ENCODE measurements at places on chromosomes 7 and 10. TPM values are rescaled to one million over a fixed set of nuclear protein-coding genes. Genes with fewer than 3 reads are reported as not detected.
A peak's percentile ranks its signal among the peaks of the same experiment; 100 is the strongest.

SRI gene
- 103 TPM for total RNA-seq

C10orf105 gene
- total RNA-seq: not detected

HGF gene
- total RNA-seq: not detected

LRRD1 gene
- total RNA-seq: not detected

ZEB1 gene
- not detected for total RNA-seq

DNA sequence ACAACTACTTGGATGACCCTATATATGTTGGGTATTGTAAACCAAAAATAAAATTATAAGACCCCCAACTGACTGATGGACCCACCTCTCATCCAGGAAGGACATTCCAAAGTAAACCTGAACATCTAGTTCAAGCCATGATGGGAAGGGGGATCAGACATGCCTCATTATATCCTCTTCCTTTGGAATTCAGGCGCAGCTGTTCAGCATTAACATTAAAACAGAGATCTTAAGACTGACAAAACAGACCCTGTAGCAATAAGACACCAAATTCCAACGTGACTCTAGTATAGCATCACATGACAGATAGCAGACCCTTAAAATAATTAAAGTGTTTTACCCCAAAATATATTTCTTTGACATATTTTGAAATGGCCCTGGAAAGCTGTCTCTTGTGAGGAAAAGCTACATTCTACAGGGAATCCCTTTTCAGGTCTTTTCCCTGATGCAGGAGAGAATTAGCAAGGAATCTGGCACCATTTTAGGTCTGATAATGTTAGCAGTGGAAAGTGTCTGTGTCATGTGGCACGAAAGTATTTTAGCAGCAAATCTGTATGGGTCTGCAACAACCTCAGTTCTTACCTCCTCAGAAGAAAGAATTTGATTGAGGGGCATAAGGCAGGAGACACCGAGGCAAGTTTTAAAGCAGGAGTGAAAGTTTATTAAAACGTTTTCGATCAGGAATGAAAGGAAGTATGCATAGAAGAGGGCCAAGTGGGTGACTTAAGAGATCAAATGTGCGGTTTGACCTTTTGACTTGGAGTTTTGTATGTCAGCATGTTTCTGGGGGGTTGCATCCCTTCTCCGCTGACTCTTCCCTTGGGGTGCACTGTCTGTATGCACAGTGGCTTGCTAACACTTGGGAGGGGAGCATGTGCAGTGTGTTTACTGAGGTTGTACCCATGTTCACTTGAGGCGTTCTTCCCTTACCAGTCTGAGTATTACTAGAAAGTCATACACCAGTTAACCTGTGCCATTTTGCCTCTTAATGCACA is 236.6 kb upstream of the PPP1R3A start:
- H3K27me3 ChIP-seq: no peaks in the 10 kb centered on the region
- H3K4me1 ChIP-seq: no peaks in the 10 kb centered on the region
- no peaks in the 10 kb centered on the region for H3K36me3 ChIP-seq
- H3K4me3 ChIP-seq: no peak overlapping the region
- no peak overlapping the region for H3K27ac ChIP-seq

DNA sequence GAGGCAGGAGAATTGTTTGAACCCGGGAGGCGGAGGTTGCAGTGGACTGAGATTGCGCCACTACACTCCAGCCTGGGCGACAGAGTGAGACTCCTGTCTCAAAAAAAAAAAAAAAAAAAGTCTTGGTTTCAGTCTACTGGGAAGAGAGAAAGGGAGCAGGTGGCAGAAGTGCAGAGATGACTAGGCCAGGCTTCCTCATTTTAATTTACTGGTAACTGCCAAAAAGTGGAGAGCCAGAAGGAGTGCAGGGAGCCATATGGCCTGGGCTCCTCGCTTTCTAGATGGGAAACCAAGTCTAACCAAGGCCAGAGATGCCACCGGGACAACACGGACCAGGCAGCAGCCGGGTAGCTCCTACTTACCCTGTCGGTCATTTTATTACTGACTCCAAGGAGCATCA is 12.2 kb downstream of the SEPHS1 start:
- no peak for DNase-seq
- H3K27me3 ChIP-seq: no peaks in the 10 kb centered on the region
- peaks cover 4% of the 10 kb centered on the region for H3K36me3 ChIP-seq
- no peak overlapping the region for H3K4me3 ChIP-seq
- no peaks in the 10 kb centered on the region for H3K4me1 ChIP-seq

GRCh38 chr10:93334181-93334580 is 148.0 kb downstream of the MYOF start:
- no peak for DNase-seq
- peaks cover 2% of the 10 kb centered on the region for H3K36me3 ChIP-seq
- no peaks in the 10 kb centered on the region for H3K4me1 ChIP-seq
- no peaks in the 10 kb centered on the region for H3K27me3 ChIP-seq
- H3K4me3 ChIP-seq: no peak overlapping the region
- H3K27ac ChIP-seq: no peak overlapping the region

GRCh38 chr10:58781873-58782488 is 269.3 kb downstream of the BICC1 start:
- peaks cover 31% of the 10 kb centered on the region for H3K4me1 ChIP-seq
- peak; percentile 78 for DNase-seq
- H3K36me3 ChIP-seq: no peaks in the 10 kb centered on the region

- no peaks in the 10 kb centered on the region for H3K27me3 ChIP-seq
- H3K4me1 ChIP-seq: no peaks in the 10 kb centered on the region
- H3K36me3 ChIP-seq: no peaks in the 10 kb centered on the region
- no peak overlapping the region for H3K4me3 ChIP-seq
- DNase-seq: peak; percentile 12
Measured at GRCh38 chr10:104548090-104548489, 93.0 kb upstream of the SORCS3 start.

DNA sequence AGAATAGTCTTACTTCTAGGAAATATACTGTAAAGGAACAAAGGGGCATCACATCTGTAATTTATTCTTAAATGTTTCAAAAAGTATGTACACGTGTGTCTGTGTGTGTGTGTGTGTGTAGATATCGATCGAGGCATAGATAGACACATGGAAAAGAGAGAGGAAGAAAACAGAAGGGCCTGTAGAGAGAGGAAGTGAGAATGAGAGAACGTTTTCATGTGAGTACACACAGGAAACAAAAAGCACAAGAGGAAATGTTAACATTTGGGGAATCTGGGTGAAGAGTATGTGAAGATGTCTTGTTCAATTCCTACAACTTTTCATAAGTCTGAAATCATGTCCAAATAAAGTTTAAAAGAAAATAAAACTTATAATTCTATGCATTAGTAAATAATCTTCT is 286.5 kb upstream of the SORCS1 start:
- no peak overlapping the region for H3K4me3 ChIP-seq
- no peak for DNase-seq
- H3K27ac ChIP-seq: no peak overlapping the region
- no peaks in the 10 kb centered on the region for H3K27me3 ChIP-seq
- H3K4me1 ChIP-seq: no peaks in the 10 kb centered on the region

- no peaks in the 10 kb centered on the region for H3K27me3 ChIP-seq
- peaks cover 3% of the 10 kb centered on the region for H3K4me1 ChIP-seq
- DNase-seq: peak; percentile 54
- no peaks in the 10 kb centered on the region for H3K36me3 ChIP-seq
- no peak within 1 kb of the TSS for H3K27ac ChIP-seq
- H3K4me3 ChIP-seq: peak within 1 kb of the TSS; percentile 41
Measured at GRCh38 chr10:111076682-111077478, at the start of gene ADRA2A. ADRA2A (plus strand) TSS chr10:111077029; CDS start chr10:111077997, 968 bp downstream.

- H3K27me3 ChIP-seq: no peaks in the 10 kb centered on the region
- H3K4me1 ChIP-seq: no peaks in the 10 kb centered on the region
- no peak overlapping the region for H3K27ac ChIP-seq
- no peak overlapping the region for H3K4me3 ChIP-seq
Measured at GRCh38 chr7:101563943-101564777, 64.9 kb downstream of the MYL10 start.

- H3K4me1 ChIP-seq: no peaks in the 10 kb centered on the region
- H3K27me3 ChIP-seq: peaks cover 1% of the 10 kb centered on the region
- no peak overlapping the region for H3K4me3 ChIP-seq
- no peaks in the 10 kb centered on the region for H3K36me3 ChIP-seq
- no peak overlapping the region for H3K27ac ChIP-seq
- DNase-seq: no peak
Measured at GRCh38 chr7:132131196-132131595, 445.1 kb downstream of the PLXNA4 start.

DNA sequence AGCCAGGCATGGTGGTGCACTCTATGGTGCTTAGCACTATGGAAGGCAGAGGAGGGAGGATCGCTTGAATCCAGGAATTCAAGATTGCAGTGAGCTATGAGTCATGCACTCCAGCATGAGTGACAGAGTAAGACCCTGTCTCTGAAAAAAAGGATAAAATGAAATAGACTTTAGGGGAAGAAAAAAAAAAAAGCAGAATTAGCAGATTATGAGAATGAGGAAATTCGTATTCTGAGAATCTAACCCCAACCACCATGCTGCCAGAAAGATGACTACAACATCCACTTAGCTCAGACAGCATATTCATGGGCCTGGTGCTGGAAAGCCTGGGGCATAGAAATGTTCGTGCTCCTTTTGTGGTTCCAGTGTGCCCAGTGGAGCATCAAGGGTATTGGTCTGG is 63.3 kb downstream of the TMEM26 start:
- DNase-seq: no peak
- H3K4me3 ChIP-seq: no peak overlapping the region
- H3K36me3 ChIP-seq: no peaks in the 10 kb centered on the region
- no peak overlapping the region for H3K27ac ChIP-seq
- no peaks in the 10 kb centered on the region for H3K4me1 ChIP-seq
- no peaks in the 10 kb centered on the region for H3K27me3 ChIP-seq

DNA sequence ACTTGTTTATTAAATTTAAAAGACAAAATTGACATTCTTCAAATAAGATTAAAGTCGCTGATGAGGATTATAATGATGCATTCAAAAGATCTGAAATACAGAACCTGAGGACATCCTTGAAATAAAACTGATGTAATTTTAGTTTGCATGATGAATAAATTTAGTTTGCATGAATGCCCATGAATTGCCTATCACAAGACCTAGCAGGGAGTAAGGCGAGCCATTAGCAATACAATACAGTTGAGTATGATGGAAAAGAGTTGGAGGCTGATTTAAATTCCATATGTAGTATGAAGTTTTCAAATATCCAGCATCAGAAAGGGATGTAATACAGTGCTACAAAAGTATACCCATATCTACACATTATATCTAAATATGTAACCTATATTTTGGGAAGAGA is 321.3 kb downstream of the CACNA2D1 start:
- H3K36me3 ChIP-seq: no peaks in the 10 kb centered on the region
- no peaks in the 10 kb centered on the region for H3K27me3 ChIP-seq
- DNase-seq: no peak
- H3K4me3 ChIP-seq: no peak overlapping the region

DNA sequence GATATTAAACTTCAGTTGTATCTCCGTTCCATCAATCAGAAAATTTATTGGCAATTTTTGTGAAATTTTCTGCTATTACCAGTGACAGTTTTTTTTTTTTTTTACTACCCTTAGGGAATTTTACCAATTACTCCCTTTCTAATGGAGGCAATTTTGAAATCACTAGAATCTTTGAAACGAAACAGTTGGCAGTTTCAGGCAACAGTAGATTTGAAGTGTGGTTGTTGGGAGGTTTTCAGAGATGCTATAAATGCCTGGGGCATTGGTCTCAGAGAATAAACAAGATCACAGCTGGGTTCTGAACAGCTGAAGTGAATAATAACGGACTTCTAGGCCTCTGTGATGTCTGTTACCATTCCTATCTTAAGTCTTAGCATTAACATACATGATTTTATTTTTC is 535.9 kb upstream of the POT1 start:
- H3K4me1 ChIP-seq: no peaks in the 10 kb centered on the region
- DNase-seq: no peak
- no peak overlapping the region for H3K27ac ChIP-seq
- H3K27me3 ChIP-seq: no peaks in the 10 kb centered on the region
- H3K4me3 ChIP-seq: no peak overlapping the region
- no peaks in the 10 kb centered on the region for H3K36me3 ChIP-seq

DNA sequence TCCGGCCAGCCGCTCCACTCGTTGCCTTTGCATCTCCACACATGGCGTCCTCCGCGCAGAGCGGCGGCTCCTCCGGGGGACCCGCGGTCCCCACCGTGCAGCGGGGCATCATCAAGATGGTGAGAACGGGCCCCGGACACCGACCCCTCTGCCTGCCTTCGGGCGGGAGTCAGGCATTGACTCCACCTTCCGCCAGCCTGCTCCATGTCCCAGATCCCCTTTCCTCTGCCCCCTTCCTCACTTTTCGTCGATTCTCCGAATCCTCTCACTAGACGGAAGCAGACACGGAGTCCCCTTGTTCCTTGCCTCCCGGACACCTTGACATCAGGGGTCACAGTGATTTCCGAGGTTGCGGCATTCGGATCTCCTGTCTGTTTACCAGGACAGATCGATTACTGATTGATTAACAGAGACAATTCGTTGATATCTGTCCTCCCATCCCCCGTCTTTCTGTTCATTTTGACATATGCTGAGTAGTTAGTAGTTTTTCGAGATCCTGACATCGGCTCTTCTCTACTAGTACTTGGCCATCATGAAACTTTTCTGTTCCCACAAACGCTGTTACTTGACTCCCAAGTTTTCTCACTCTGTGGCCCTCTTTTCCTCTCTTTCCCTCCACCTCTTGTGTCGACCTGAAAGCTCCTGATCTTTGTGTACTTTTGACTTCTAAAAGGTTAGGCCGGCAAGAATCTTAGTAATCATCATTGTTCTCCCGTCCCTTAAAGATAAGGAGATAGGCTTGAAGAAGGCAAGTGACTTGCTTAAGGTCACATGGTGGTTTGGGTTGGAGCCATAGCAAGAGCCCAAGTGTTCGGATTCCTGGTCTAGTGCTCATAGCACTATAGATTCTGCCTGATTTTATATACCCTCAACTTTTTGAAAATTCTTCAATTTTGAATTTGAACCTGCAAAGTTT is 597 bp downstream of the SND1 start:
- H3K4me3 ChIP-seq: peak overlapping the region; percentile 98
- H3K27me3 ChIP-seq: no peaks in the 10 kb centered on the region
- H3K27ac ChIP-seq: no peak overlapping the region
- H3K4me1 ChIP-seq: peaks cover 13% of the 10 kb centered on the region

DNA sequence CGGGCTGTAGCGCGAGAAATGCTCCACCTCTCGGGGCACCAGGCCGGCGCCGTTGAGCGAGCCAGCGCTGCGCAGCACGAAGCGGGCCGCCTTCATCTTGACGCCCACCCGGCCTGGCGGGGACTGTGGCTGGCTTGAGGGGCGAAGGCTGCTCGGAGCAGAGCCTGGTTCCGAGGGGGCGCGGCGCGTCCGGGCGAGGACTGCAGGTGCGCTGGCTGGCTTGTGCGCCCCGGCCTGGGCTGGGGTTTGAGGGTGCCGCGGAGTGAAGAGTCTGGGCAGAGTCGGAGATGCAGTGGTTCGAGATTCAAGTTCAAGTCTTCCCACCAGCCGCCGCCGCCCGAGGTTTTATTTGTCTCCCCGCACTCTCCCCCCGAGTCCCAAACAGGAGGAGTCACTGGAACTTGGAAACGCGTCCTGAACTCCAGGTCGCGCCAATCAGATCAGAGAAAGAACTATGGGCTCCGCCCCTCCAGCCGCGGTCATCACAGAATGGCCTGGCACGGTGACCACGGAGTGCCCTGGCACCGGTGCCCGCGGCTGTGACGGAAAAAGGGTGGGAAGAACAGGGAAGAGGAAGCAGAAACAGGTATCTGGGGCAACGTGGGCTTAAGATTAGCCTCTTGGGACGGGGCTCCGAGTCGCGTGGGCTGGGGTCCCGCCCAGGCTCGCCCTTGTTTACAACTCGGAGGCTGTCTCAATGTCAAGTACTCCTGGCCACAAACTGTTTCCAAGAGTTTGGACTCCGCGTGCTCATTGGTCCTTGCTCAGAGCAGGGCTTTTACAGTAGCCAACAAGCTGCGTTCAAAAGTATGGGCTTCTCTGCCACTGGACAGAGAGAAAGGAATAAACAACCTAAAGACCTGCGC is at the start of gene PDK4:
PDK4 (minus strand) TSS at position 319 of the 866 bp plus-strand sequence; CDS start at position 96, 223 bp downstream.
- peak; percentile 47 for DNase-seq
- peak within 1 kb of the TSS; percentile 52 for H3K4me3 ChIP-seq
- no peaks in the 10 kb centered on the region for H3K36me3 ChIP-seq
